Activated CD4-positive, alpha-beta T cell treated with anti-CD3 and anti-CD28 coated beads for 4 hours (primary cell): ENCODE measurements at places on chromosomes 2 and 18.

DNA sequence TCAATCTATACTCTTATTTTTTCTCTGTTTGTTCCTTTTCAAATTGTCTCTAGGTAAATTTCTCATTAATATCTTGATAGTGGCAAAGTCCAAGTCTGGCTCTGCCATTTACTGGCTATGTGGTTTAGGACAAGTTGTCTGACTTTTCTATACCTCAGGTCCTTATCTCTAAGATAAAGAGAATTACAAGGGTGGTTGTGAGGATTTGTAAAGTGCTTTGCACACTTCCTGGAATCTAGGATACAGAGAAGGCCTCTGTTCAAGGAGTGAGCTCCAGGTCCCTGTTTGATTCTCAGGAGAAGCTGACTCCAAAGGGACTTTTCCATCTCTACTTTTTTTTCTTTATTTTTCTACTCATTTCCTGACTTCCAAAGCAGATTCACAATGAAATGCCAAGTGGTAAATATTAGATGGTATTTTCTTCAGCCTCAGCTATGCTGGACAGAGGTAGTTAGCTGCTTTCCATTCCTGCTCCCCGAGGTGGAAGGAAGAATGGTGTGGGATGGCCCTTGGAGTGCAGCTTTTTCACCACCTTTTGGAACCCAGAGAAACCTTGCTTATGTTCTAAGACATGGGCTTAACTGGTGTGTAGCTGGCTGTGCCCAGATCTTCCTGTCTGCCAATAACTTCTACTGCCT is 90.5 kb downstream of the GALNT1 start:
- no peak for DNase-seq

DNA sequence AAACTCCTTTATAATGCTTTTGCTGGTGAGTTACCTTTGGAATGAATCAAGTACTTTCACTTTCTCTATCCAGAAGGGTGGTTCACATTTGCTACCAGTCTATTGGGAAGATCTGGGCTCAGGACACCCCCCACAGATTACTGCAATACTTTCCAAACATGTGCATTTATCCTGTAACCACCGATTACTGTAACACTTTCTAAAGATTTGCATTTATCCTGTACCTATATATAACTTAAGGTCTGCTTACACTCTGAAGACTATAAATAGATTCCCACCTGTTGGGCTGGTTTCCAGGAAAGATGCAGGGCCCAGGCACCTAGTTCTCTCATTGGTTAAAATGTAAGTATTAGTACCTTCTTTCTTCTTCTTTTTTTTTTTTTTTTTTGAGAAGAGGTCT is 113.0 kb upstream of the NEDD4L start:
- DNase-seq = no peak

- no peak for DNase-seq
Measured at GRCh38 chr18:38077229-38077628, 511.6 kb upstream of the CELF4 start.

GRCh38 chr2:208479342-208479741 is 72.8 kb downstream of the PTH2R start:
- DNase-seq = no peak

GRCh38 chr2:199316851-199317250 is 140.9 kb downstream of the SATB2 start:
- DNase-seq = no peak

DNA sequence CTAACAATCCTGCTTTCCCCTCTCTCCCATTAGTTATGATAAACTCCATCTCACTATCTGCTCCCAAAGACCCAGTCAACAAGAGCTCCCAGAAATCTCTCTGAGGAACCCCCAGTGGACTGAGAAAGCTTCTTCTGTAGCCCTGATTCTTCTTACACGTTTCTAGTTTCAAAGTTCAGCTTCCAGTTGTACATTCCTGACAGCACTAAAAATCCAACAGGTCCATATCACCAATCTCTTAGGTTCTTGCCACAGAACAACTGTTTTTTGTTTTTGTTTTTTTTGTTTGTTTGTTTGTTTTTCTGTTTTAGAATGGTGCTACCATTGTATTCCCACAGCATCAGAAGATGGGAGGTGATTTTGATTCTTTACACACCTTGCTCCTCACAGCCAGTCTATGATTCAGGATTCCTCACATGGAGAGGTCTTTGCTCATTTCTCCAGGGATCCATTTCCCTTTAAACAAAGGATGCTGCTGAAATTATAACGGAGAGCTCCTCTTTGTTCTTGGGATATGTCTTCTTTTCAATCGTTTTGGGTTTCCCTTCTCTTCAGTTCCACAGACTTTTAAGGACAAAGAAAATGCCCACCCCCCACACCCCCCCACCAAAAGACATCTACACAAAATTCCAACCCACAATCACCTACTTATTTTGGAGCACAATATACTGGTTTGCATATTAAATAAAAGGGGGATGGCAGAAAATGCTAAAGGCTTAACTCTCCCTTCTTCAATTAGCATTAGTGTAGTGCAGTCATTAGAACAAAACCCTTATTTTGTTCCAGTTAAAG is 56.0 kb upstream of the COBLL1 start:
- DNase-seq = no peak

DNA sequence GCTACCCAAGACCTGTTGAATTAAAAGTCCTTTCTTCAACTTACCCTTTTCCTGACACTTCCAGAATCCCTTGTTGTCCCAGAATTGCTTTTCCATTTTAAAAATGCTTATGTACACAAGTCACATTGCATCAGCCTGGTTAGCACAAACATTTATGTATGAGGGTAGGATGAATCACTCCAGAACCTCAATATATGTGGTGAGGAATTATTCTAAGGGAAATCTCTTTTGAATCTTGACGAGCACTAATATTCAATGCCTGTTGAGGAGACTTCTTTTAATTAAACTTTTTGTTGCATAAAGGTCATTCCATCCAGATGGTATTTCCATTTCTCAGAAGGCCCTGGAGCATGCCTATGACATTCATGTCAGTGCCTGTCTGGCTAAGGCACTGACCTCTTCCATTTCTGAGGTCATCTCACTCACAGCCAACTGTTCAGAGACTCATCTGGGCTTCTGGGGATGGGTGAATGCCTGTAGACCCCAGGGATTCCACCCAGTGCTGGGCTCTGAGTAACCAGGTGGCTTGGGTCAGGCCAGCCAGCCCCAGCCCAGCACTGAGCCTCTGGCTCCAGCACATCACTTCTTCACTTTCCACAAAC is 28.2 kb downstream of the ACMSD start:
- no peak for DNase-seq

GRCh38 chr2:168436840-168437239 is 19.2 kb upstream of the CERS6 start:
- no peak for DNase-seq

DNA sequence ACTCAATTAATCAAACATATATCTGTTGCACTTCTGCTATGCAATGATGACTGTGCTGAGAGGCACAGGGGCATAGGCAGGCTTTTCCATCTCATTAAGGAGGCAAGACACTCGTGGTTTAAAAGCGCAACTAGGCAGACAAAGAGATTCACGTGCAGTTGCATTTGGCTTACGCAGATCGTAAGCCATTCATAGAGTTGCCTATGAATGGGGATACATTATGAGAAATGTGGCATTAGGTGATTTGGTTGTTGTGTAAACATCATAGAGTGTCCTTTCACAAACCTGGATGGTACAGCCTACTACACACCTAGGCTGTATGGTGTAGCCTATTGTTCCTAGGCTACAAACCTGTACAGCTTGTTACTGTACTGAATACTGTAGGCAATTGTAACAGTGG is 284.7 kb downstream of the DCC start:
- DNase-seq = no peak

GRCh38 chr2:12271589-12271984 is 445.1 kb upstream of the TRIB2 start:
- DNase-seq = no peak

DNA sequence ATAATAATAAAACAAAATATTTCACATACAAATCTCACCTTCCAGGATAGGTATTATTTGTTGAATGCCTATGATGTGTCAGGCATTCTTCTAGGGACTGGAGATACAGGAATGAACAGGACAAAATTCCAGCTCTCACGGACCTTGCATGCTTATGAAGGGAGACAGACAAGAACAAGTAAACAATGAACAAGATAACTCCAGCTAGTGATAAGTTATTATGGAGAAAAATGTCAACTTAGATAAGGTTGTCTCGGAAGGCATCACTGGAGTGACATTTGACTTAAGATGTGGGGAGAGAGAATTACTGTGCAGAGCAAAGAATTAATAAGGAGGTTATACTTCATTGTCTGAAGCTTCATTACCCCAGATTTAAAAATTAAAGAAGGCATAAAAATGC is 836.7 kb downstream of the SOCS6 start:
- DNase-seq = no peak

- DNase-seq = no peak
Measured at GRCh38 chr2:195471807-195472206, 185.2 kb upstream of the SLC39A10 start.

GRCh38 chr2:156379071-156379470 is 46.5 kb upstream of the NR4A2 start:
- DNase-seq = no peak

DNA sequence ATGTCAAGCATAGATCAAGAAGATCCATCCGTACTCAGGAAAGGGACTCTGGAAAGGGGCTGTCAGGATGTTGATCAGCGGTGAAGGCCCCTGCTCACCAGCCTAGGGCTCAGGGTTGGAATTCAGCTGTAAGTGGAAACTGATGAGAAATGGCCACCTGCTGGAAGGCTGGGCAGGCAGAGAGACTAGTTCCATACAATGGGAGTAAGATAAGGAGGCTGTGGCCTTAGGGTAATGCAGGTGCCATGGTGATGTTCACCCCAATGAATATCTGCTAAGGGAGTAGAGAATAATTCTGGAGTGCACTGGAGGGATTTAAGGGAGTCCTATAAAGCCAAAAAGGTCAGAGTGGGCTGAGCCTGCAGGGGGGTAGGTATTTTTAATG is 256.6 kb downstream of the CYRIA start:
- no peak for DNase-seq

- DNase-seq = no peak
Measured at GRCh38 chr18:23113576-23113975, 21.7 kb upstream of the CABLES1 start.

DNA sequence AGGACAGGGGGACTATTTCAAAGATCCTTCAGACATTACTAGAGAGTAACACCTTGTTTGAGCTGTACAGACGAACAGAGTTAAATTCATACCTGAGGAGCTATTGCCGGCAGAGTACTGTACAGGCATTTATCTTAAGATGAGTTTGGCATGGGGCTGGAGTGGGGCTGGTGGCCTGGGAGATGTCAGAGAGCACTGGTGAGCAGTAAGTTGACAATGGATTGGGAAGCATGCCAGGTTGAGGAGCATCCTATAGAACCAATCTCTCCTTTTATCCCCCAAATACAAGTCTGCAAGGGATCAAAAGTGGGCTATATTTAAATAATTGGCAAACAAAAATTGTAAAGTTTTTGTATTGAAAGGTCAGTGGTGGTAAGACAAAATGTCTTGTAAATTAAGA is 58.6 kb downstream of the ADCYAP1 start:
- no peak for DNase-seq

GRCh38 chr2:73979021-73979420 is 5.7 kb upstream of the TET3 start:
- peak; percentile 82 for DNase-seq

DNA sequence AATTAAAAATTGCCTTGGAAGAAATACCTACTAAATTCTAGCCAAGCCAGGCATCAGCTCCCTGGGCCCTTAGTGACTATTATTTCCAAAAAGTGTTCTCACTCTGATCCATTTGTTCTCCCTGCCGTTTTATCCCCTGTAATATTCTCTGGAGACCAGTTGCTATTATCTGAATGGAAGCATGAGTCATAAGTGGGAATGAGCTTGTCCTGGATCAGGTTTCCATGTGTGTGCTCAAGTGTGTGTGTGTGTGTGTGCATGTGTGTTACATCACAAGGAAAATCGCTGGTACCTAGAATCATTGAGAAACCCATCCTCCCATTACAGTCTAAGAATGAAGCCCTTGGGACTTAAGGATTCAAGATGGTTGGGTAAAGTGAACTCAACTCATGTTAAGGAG is 130.3 kb upstream of the CXCR4 start:
- no peak for DNase-seq

- no peak for DNase-seq
Measured at GRCh38 chr2:205464681-205465080, 217.6 kb upstream of the NRP2 start.
